ENCODE measurements at places on chromosomes 12 and 14.

DNA sequence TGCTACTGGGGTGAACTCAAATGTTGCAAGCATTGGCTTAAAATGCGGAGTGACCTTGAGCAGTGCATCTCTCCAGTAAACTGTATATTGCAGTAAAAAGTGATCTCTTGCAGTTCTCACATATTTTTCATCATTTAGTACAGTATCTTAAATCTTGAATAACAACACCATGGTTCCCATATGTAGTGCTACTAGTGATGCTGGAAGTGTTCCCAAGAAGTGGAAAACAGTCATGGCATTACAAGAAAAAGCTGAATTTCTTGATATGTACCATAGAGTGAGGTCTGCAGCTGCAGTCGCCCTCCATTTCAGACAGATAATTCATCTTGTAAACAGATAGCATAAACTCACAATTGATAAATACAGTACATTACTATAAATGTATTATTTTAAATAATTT, 42.9 kb upstream of the TSPAN8 start:
- DNase-seq, result no peak

- DNase-seq, result no peak
These were observed 37.8 kb downstream of the SLC24A4 start for GRCh38 chr14:92360651-92361370.

- no peak for DNase-seq
These were observed 9.1 kb upstream of the CDC42BPB start for GRCh38 chr14:103066399-103066798.

DNA sequence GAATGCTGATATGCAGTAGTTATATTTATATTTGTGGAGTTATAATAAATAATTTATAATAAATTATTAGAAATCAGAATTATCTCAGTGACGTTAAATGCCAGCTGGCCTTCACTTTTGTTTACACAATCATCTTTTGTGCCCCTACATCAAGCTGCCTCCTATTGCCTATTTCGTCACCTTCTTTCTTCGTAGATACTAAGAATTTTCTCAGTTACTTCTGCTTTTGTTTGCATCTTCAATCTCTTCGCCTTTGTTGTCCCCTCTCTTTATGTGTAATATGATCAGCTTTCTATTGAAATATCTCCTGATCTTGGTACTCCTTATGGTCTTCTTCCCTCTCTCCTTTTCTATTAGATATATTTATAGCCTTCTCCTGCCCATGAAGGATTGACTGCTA, 197.0 kb downstream of the ERC1 start:
- no peak for DNase-seq

Data from ureter (tissue), 1 donor.